Activated CD8-positive, alpha-beta memory T cell treated with anti-CD3 and anti-CD28 coated beads, Interleukin-2, amount 10 ng/mL, durations not matched to agents 7 days and 5 days (primary cell): ENCODE measurements at places on chromosomes 1 and 21. TPM values are rescaled to one million over a fixed set of nuclear protein-coding genes. Genes with fewer than 3 reads are reported as not detected.

ZNF684 gene
- total RNA-seq, result 8.7 TPM

IFNGR2 gene
- 0.30 TPM for total RNA-seq

KRTAP21-2 gene
- total RNA-seq, result not detected

CCDC17 gene
- total RNA-seq, result 3.9 TPM

CHRM3 gene
- not detected for total RNA-seq

GOLT1A gene
- total RNA-seq, result not detected

KRTAP11-1 gene
- total RNA-seq, result not detected

PLA2G2A gene
- not detected for total RNA-seq

LCE1D gene
- not detected for total RNA-seq

ZYG11A gene
- 0.23 TPM for total RNA-seq

MAP3K6 gene
- total RNA-seq, result 7.4 TPM
